Upper lobe of right lung (tissue), 1 donor: ENCODE measurements at places on chromosomes 16 and 17. TPM values are rescaled to one million over a fixed set of nuclear protein-coding genes. Genes with fewer than 3 reads are reported as not detected.

TSC2 gene
- 119 TPM for total RNA-seq

DNA sequence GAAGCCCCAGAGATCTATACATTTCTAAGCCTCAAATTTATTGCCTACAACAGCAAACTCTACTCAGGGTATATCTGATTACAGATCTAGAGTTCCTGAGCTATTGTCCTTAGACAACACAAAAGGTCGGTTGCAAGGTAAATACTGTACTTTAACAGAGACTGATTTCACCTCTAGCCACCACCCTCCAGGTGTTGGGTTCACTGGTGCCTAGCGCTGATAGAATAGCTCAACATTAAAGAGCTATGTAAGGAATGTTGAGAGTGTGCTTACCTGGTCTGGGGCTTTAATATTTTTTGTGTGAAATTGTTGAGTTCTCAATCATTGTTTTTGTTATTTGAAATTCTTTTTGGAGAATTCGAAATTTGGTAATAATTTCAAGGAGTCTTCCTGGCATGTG is 277.0 kb upstream of the PSMD7 start:
- no peaks in the 10 kb centered on the region for H3K27me3 ChIP-seq
- H3K27ac ChIP-seq: no peak overlapping the region
- H3K36me3 ChIP-seq: no peaks in the 10 kb centered on the region
- DNase-seq: no peak
- H3K4me3 ChIP-seq: no peak overlapping the region

- peaks cover 66% of the 10 kb centered on the region for H3K4me1 ChIP-seq
- no peak overlapping the region for H3K4me3 ChIP-seq
- no peak for DNase-seq
- no peaks in the 10 kb centered on the region for H3K27me3 ChIP-seq
- H3K27ac ChIP-seq: peak overlapping the region; percentile 52
- peaks cover 65% of the 10 kb centered on the region for H3K36me3 ChIP-seq
Observed at GRCh38 chr16:67445913-67446907, 15.3 kb downstream of the HSD11B2 start.

- no peaks in the 10 kb centered on the region for H3K27me3 ChIP-seq
- no peak overlapping the region for H3K27ac ChIP-seq
- DNase-seq: peak; percentile 82
Observed at GRCh38 chr17:81150377-81151077, 14.8 kb upstream of the PVALEF start.

GRCh38 chr17:49878931-49879904 is 31.3 kb upstream of the TAC4 start:
- no peak overlapping the region for H3K4me3 ChIP-seq
- peaks cover 7% of the 10 kb centered on the region for H3K4me1 ChIP-seq
- H3K27ac ChIP-seq: no peak overlapping the region

TMC5 gene
- 68.7 TPM for total RNA-seq

TNFSF13 gene
- 101 TPM for total RNA-seq

DNA sequence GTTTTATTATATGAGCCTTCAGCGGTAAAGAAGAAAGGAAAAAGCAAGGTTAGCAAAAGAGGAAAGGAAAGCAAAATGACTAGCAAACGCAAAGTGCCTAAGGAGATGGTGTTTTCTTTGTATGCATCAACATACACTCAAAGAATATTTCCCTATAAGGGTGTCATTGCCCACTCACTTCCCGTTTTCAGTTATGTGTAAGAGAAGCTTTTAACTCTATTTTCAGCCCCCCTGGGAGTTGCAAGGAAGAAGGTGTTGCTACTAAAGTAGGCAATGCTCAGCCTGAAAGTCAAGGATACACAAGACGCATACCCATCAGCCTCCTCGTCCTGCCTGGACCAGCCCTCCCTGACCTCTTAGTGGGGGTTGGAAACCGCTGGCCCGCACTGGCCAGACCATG is 267.7 kb upstream of the ZFHX3 start:
- DNase-seq: no peak
- no peaks in the 10 kb centered on the region for H3K27me3 ChIP-seq
- H3K27ac ChIP-seq: no peak overlapping the region
- no peak overlapping the region for H3K4me3 ChIP-seq
- H3K36me3 ChIP-seq: no peaks in the 10 kb centered on the region
- H3K4me1 ChIP-seq: no peaks in the 10 kb centered on the region

ZNF174 gene
- 7.7 TPM for total RNA-seq

PRAC1 gene
- not detected for total RNA-seq

CACNG3 gene
- not detected for total RNA-seq

GRCh38 chr16:18783430-18784341 is 6.4 kb downstream of the RPS15A start:
- DNase-seq: no peak
- H3K36me3 ChIP-seq: peaks cover 64% of the 10 kb centered on the region
- H3K4me1 ChIP-seq: peaks cover 40% of the 10 kb centered on the region
- H3K27ac ChIP-seq: no peak overlapping the region

TEDC2 gene
- total RNA-seq: not detected

DNA sequence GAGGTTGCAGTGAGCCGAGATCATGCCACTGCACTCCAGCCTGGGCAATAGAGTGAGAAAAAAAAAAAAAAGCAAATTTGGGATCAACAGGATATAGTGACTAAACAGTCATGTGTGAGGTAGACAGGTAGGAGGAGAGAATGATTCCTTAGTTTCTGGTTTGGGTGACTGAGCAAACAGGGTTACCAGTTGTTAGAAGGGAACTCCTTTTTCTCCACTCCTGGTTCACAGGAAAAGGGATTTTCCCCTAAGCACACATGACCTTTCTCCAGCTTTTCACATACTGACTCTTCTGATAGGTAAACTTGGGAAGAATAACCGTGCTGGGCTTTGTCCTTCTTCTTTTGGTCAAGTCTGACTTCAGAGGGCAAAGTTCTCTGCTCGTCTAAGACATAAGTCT is 17.3 kb upstream of the WSCD1 start:
- no peaks in the 10 kb centered on the region for H3K36me3 ChIP-seq
- no peak for DNase-seq
- H3K4me3 ChIP-seq: no peak overlapping the region
- H3K27me3 ChIP-seq: no peaks in the 10 kb centered on the region
- no peaks in the 10 kb centered on the region for H3K4me1 ChIP-seq

DNA sequence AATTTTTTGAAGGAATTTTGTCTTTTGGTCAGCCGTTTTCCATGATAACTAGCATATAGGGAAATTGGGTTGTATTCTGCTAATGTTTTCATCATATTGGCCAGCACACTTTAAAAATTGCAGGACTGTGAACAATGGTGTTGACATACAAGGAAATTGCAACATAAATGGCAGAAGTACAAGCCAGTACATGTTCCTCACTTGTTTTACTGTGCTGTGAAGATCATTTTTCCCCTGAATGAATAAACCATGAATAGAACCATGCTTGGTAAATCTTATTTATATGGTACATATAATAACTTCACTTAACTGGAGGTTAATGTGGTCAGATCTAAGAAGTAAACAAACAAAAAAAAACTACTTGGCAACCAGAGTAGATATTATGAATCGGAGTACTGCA is 22.8 kb downstream of the OMG start:
- H3K4me1 ChIP-seq: peaks cover 19% of the 10 kb centered on the region
- no peak for DNase-seq
- H3K36me3 ChIP-seq: peaks cover 9% of the 10 kb centered on the region

DNA sequence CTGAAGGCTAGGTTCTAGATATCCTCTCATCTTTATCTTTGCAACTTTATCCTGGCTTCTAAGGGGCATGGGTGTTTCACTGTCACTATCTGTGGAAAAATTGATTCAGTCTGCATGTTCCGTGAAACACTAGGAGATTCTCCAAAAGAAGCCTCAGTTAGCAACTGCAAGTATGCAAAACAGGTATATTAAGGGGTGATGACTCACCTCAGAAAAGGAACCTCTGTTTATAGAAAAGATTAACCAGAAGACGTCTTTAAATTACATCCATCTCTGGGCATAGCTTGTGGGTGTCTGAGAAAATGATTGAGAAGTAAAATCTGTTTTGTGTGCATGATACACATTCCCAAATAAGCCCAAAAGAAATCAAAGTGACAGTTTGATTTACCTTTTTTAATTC is 353.8 kb upstream of the HSBP1 start:
- H3K27me3 ChIP-seq: no peaks in the 10 kb centered on the region
- no peaks in the 10 kb centered on the region for H3K4me1 ChIP-seq
- H3K36me3 ChIP-seq: no peaks in the 10 kb centered on the region
- H3K4me3 ChIP-seq: no peak overlapping the region
- H3K27ac ChIP-seq: no peak overlapping the region
- no peak for DNase-seq

- H3K4me3 ChIP-seq: no peak overlapping the region
- DNase-seq: no peak
- H3K27ac ChIP-seq: no peak overlapping the region
- no peaks in the 10 kb centered on the region for H3K27me3 ChIP-seq
- H3K4me1 ChIP-seq: peaks cover 81% of the 10 kb centered on the region
- no peaks in the 10 kb centered on the region for H3K36me3 ChIP-seq
Observed at GRCh38 chr16:89475144-89475543, 15.2 kb downstream of the ANKRD11 start.

CCL16 gene
- 0.58 TPM for total RNA-seq

SLFN13 gene
- total RNA-seq: 25.7 TPM

PRSS53 gene
- 1.8 TPM for total RNA-seq

DNA sequence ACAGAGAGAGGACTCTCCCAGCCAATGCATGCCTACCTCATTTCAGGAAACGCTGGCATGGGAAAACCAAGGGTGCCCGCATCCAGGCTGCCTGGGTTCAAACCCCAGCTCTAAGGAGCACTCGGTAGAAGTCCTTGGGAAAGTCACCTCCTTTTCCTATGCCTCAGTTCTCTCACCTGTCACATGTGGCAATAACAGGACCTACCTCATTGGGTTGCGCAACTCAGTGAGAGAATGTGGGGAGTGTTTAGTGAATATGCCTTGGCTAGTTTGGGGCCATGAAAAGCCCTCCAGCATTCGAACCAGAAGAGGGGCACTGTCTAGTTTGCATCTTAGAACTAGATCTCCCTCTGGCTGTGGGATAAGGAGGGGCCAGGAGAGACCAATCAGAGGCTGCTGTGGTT is 9.0 kb upstream of the NXPH3 start:
- DNase-seq: peak; percentile 39
- H3K27ac ChIP-seq: peak overlapping the region; percentile 63
- no peaks in the 10 kb centered on the region for H3K36me3 ChIP-seq
- no peaks in the 10 kb centered on the region for H3K27me3 ChIP-seq

DNA sequence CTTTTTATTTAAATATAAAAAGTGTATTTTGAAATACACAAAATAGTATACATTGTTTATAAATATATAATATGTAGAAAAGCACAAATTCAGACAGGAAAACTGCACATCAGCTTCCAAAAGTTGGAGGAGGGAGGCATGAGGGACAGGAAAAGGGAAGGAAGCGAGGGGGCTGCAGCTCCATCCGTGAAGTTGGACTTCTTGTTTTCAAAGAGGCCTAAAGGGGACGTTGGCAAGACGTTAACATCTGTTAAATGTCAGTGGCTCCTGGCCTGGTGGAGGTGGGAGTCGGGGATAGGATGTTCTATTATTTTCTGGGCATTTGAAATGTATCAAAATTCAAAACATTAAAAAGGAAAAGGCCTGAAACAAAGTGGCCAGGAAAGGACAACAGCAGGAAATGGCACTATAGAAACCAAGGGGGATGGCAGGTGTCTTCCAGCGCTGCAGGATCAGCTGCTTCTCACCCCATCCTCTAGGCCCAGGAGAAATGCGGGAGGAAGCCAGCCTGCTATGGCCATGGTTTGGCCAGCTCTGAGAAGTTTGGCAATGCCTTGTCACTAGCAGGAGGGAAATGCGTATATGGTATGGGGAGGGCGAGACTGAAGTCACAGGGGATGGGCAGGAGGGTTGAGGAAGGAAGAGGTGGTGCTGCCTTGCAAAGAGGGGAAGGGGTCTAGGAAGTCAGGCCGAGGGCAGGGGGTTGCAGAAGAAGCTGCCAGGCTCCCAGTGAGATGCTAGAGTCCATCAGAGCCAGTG is 6.4 kb downstream of the CMTM2 start:
- no peaks in the 10 kb centered on the region for H3K36me3 ChIP-seq
- H3K4me3 ChIP-seq: no peak overlapping the region
- DNase-seq: no peak
- H3K27me3 ChIP-seq: no peaks in the 10 kb centered on the region

- peak; percentile 40 for DNase-seq
- H3K27me3 ChIP-seq: no peaks in the 10 kb centered on the region
- no peaks in the 10 kb centered on the region for H3K36me3 ChIP-seq
- no peak overlapping the region for H3K4me3 ChIP-seq
- H3K27ac ChIP-seq: no peak overlapping the region
Observed at GRCh38 chr17:62658136-62658920, 30.9 kb downstream of the MRC2 start.

GRCh38 chr17:28385037-28385400 is 13.5 kb downstream of the SARM1 start:
- peak overlapping the region; percentile 57 for H3K4me3 ChIP-seq
- H3K36me3 ChIP-seq: peaks cover 21% of the 10 kb centered on the region
- peak; percentile 75 for DNase-seq
- H3K4me1 ChIP-seq: peaks cover 21% of the 10 kb centered on the region
- peak overlapping the region; percentile 47 for H3K27ac ChIP-seq
- no peaks in the 10 kb centered on the region for H3K27me3 ChIP-seq

DNA sequence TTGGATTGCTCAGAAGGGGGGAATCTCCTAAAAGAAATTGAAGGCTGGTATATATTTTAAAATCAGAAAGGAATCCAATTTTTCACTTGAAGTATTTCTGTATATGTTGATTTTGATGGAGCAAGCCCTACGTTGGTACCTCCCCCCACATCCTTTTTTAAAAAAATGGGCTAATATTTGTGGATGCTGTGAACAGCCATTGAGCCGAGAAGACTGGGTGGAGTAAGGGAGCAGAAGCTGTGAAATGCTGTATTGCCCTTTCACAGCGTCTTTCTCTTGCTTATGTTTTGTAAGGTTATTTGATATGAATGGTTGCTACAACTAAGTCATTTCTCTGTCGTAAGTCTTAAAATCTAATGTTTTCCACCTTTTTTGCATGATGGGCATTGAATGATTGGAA is 2.3 kb downstream of the PAFAH1B1 start:
- H3K4me3 ChIP-seq: peak overlapping the region; percentile 91
- no peaks in the 10 kb centered on the region for H3K36me3 ChIP-seq
- H3K27ac ChIP-seq: no peak overlapping the region
- DNase-seq: no peak
- no peaks in the 10 kb centered on the region for H3K27me3 ChIP-seq
- H3K4me1 ChIP-seq: peaks cover 45% of the 10 kb centered on the region

GRCh38 chr17:76686538-76687297 is 24.0 kb downstream of the MXRA7 start:
- no peak for DNase-seq
- H3K36me3 ChIP-seq: peaks cover 5% of the 10 kb centered on the region
- peak overlapping the region; percentile 79 for H3K27ac ChIP-seq
- H3K27me3 ChIP-seq: no peaks in the 10 kb centered on the region
- no peak overlapping the region for H3K4me3 ChIP-seq
- H3K4me1 ChIP-seq: peaks cover 43% of the 10 kb centered on the region
